ENCODE measurements at places on chromosomes 3 and 15.

DNA sequence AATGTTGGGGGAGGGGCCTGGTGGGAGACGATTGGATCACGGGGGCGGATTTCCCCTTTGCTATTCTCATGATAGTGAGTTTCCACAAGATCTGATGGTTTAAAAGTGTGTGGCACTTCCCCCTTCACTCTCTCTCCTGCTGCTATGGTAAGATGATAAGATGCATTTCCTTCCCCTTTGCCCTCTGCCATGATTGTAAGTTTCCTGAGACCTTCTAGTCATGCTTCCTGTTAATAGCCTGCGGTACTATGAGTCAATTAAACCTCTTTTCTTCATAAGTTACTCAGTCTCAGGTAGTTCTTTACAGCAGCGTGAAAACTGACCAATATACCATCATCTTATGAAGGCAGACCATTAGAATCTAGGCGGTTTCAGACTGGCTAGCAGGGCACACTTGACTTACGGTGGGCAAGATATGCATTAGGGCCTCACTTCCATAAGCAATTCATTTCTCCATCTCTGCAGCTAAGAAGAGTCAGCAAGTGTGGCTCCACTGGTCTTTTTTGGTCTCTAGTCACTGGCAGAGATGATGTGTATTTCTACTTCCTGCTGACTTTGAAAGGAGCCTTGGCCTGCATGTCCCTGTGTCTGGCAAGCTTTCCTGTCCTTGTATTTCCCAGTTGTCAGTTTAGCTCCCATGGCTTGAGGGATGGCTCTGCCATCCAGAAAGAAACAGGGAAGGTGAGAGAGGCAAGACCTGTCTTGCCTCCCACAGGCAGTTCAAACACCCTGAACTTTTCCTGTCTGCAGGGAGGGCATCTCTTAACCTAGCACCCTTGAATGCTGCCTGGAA is 109.0 kb upstream of the ADAMTS9 start:
- DNase-seq, result no peak

DNA sequence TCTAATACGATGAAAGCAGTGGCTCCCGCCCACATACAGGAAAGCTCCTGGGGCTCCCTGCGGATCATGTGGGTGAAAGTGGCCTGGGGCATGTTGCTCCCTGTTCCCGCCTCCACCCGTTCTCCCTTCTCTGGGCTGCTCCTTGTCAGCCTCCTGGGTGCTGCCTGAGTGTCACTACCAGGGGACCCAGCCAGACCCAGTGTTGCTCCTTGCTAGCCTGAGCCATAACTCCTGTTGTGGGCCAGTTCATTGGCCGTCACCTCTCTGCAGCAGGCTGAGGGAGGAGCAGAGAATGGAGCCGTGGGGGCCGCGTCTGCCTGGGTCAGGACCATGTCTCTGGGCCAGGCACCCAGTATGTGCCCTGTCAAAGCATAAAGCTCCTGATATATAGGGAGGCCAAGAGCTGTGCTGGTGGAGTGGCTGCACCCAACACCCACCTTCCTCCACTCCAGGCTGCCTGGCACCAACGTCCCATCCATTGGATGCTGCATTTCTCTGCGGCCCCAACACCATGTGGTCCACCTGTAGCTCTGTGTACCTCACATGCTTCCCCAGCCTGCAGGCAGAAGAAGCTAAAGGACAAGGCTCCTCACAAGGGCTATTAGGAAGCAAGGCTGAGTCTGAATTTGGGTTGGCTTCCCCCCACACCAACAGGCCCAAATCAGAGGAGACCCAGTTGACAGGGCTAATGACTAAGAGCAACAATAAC is 40.5 kb downstream of the KLF13 start:
- DNase-seq, result no peak

DNA sequence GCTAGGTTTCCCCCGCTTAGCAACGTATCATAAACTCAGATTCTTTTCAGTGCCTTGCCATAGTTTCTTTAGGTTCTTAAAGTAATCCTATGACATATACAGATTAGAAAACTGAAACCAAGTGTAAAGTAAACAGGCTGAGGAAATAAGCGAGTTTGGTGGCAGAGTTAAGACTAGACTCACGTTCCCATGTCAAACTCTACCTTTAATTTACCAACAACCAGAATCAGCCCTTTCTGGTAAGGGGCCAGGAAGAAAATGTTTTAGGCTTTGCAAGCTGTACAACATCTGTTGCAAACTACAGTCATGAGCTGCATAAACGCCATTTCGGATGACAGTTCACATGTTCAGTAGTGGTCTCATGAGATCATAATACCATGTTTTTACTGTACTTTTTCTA is 128.0 kb upstream of the PRICKLE2 start:
- DNase-seq, result no peak

GRCh38 chr3:173930251-173930650 is 532.7 kb downstream of the NLGN1 start:
- no peak for DNase-seq

DNA sequence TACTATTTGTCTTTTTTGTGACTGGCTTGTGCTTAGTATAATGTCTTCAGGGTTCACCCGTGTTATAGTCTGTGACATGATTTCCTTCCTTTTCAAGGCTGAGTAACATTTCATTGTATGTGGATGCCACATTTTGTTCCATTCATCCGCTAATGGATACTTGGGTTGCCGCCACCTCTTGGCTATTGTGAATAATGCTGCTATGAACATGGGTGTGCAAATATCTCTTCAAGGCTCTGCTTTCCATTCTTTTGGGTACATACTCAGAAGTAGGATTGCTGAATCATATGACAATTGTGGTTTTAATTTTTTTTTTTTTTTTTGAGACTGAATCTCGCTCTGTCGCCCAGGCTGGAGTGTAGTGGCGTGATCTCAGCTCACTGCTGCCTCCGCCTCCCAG is 15.4 kb downstream of the CRTC3 start:
- no peak for DNase-seq

- no peak for DNase-seq
Observed at GRCh38 chr3:195101001-195101583, 169.9 kb downstream of the XXYLT1 start.

DNA sequence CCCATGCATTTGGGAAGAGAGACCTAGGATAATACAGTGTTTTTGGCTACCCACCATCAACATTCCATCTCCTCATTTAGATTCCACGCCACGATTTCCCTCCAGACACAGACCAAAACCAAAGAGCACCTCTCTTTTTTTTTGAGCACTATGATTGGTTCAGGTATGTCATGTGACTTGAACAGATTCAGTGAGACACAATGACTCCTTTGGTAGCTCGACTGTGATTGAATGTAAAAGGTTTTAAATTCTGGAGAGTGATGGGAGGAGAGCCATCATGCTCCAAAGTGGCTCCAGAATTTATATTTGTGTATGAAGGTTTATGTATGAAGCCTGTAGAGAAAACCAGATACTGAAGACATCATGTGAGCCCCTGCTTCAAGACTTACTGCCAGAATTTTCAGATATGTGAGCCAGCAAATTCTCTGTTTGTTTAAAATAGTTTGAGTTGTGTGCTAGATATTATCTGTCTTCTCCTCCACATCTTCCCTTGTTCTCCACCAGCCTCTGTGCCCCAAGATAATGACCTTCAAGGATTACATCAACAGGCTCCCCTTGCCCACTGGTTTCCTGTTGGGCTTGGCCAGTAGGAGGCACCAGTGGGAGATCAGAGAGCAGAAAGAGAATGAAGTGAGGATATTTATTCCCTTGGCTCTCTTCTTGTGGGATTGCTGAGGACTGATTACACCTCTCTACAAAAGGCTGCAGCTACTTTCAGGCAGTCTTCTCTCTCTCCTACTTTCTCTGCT is 12.5 kb downstream of the MYD88 start:
- no peak for DNase-seq

DNA sequence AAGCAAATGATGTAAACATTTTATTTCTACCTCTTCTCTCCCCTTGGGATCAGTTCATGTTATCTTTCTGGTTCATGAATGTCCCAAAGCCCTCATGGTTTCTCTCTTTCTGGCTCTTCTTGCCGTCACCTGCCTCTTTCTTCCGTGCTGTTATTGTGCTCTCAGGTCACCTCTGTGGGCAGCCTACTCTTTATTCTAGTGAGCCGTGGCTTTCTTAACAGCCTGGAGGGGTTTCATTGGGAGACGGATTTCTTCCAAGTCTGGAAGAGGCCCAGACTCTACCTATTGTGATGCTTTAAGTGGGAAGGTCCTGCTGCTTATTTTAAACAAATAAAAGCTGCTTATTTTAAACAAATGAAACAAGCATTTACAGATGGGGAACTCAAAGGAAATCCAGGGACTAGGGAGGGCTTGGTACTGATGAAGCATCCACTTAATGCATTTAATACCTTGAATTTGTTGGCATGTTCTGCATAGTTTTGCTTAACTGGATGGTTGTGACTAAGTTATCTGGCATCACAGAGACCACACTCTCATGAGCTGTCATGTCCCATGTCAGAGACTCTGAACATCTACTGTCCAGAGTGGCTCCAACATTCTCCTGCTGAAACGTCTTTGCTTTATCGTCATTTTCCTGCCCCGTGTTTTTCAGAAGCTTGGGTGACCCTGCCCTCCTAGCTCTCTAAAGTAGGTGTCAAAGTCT is 443.3 kb downstream of the GABRG3 start:
- no peak for DNase-seq

DNA sequence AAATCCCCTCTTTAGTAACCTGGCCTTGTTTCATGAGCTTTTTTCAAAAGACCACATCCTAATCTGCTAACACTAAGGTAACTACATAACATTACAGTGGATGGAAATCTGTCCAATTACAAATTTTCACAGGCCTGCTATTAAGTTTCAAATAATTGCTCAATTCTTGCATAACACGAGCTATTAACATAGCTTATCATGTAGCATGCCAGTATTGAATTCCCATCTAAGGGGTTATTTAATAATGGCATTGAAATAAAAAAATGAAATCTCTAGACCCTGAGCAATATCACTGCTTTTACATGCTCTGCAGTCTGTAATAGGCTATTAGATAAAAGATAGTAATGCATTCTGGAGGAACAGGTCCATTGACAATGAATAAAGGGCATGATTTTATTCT is 748.3 kb upstream of the NECTIN3 start:
- no peak for DNase-seq

Data from smooth muscle cell of the brain vasculature (primary cell).